ENCODE measurements at places on chromosomes 16 and 17.

DNA sequence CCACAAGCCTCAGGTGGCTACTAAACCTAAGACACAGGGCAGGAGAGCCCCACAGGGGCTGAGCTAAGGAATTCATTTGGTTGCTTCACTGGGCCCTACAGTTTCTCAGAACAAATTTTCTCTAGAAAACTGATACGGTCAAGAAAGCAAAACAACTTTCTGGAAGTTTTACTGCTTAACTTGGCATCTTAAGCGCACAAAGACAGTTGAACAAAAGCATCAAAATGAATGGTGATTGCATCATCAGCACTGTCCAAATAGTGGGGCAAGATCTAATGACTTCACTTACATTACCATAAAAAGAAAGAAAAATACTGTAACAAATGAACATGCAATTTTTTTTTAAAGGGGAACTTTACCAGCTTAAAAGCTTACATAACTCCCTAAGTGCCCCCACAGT is 47.6 kb downstream of the XPO6 start:
- DNase-seq = peak; percentile 85

GRCh38 chr16:3038256-3038655 is 1.5 kb upstream of the BICDL2 start:
- no peak for DNase-seq

- DNase-seq = no peak
Measured at GRCh38 chr17:78908426-78908825, 5.4 kb upstream of the CEP295NL start.

DNA sequence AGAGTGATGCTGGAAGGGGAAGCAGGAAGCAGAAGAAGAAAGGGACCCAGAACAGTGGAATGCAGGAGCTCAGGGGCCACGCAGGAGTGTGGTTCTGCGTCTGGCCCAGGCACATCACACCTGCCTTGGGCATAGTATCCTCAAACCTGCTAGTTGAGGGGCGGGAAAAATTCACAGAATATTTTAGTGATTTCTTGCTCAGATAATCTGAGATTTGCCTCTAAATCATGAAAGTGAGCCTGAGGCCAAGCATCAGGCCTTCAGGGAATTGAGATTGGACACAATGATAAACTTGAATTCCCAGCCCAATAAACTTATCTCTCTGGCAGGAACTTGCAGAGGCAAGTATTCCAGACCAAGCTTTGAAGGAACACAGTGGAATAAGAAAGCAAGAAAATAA is 48.5 kb upstream of the CCL2 start:
- DNase-seq = no peak

GRCh38 chr17:80716986-80717719 is 172.5 kb downstream of the RPTOR start:
- no peak for DNase-seq

GRCh38 chr17:7176841-7177190 is 2.4 kb downstream of the ASGR1 start:
- DNase-seq = no peak

DNA sequence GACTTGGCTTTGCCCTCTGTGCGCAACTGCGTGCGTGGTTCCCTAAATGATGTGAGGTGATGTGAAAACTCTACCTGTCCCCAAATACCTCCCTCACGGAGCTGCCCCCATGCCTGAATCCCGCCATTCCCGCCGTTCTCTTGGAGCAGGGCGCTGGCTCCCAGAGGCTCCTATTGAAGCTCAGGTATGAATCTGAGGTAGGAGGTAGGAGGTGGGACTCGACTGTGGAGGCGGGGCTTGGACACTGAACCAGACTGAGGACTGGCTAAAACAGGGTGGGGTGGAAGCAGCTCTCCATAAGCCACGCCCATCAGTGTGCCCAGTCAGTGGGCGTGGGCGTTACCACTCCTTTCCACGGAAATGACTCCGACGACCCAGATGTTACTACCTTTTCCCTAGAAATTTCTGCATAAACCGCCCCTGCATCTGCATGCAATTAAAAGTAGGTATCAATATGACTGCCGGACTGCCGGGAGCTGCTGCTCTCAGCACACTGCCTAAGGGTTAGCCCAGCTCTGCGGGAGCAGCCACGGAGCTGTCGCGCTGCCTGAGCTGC is 41.0 kb downstream of the FOXL1 start:
- DNase-seq = no peak

DNA sequence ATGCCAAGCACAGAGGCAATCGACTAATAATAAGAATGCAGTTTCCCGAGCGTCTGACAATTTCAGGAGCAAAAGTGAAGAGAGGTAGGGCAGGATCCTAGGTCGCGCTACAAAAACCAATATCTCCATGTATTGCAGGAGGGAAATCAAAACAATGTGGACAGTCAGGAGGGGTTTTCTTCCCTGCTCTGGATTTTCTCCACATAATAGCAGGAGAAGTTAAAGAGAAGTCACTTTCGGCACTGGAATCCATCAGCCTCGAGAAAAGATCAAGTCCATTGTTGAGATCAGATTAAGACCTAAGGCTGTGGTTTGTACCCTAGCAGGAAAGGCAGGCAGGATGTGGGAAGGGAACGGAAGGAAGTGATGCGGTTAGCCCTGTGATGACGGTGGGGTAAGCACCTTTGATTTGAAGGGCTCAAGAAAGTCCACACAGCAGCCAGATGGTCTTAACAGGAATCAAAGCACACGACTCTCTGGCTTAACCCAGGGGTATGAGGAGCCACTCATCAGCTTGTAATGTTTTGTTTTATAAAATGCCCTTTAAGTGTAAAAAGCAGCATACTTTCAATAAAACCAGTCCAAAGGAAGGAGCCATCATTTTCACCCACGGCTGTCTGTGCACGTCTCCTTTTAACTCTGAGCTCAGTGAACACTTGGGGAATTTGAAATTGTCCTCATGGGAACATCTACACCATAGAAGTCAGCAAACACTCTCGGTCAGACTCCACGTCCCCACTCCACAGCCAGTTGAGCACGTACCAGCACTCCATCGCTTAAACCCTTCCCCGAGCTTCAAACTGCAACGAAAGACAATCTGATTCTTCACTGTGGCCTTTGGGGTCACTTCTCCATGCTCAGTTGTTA is 15.8 kb upstream of the AKTIP start:
- peak; percentile 2 for DNase-seq

DNA sequence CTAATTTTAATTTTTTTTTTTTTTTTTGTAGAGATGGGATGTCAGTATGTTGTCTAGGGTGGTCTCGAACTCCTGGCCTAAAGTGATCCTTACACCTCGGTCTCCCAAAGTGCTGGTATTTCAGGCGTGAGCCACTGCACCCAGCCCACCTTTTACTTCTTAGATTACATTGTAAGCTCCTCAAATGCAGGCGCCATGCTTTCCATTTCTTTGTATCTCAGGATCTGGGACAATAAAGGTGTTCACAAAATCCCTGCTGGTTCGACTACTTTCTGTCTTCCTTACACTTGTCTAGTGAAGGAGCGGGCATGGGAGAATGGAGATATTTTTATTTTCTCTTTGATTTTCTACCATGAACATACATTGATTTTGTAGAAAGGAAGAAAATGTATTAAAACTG is 23.2 kb upstream of the C16orf74 start:
- no peak for DNase-seq

DNA sequence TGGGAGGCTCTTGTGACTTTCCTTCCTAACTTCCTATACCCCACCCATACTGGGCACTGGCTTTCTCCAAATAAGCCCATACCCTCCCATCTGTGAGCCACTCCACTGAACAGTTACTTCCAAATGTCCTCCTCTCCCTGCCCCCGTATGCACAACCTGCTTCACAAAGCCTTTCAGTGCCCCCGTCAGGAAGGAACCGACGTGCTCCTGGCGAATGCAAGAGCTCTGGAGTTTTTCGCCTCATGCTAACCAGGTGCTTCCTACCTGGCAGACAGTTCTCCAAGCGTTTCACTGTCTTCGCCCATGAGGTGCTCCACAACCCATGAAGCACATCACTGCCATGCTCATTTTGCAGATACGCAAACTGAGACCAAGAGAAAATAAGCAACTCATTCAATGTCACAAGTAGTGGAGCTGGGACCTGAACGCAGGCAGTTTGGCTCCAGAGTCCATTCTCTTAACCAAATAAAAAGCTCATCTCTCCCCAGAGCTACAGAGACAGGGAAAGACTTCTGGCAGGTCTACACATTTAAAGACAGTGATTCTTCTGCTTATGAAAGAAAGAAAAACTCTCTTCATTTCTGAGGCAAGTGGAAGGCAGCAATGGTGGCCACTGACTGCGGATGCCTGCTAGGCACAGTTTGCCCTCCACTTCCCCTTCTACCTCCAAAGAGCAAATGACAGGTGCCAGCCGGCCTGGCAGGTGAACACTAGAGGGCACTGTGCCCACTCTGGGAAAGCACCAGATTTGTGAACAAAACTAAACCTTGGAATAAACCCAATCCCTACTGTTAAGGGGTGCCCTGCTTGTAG is 23.8 kb downstream of the SPHK1 start:
- peak; percentile 24 for DNase-seq

DNA sequence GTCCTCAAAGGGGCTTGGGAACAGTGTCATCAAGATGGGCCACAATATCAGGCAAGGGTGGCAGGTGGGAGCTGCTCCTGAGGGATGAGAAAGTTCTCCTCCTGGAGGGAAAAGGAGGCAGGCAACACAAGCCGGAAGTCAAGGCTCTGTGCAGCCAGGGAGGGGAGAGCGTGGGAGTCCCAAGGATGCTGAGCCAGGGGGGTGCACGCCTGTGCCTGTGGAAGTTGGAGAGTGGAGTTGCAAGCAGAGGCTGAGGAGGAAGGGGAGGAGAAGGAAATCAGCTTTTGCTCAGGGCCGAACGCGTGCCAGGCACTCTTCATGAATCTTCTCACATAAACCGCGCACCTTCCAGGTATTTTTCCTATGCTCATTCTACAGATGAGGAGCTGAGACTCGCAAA is 7.4 kb upstream of the SLC13A2 start:
- DNase-seq = no peak

GRCh38 chr16:57252148-57252721 is 7.2 kb downstream of the ARL2BP start:
- no peak for DNase-seq

DNA sequence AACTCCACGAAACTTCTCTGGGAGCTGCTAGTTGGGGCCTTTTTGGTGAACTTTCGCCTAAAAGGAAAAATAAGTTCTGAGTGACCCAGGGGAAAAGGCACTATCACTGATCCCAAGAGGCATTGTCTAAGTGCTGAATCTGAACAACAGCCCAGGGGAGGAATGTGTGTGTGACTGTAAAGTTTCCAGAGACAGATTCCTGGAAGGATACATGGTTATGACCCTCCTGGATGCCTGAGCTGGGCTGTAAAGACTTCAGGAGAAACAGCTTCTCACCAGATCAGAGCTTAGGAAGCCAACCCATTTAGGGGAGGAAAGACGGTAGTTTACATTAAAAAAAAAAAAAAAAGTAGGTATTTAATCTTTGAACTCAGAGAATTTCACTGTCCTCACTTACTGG is 20.2 kb downstream of the HIGD1B start:
- no peak for DNase-seq

DNA sequence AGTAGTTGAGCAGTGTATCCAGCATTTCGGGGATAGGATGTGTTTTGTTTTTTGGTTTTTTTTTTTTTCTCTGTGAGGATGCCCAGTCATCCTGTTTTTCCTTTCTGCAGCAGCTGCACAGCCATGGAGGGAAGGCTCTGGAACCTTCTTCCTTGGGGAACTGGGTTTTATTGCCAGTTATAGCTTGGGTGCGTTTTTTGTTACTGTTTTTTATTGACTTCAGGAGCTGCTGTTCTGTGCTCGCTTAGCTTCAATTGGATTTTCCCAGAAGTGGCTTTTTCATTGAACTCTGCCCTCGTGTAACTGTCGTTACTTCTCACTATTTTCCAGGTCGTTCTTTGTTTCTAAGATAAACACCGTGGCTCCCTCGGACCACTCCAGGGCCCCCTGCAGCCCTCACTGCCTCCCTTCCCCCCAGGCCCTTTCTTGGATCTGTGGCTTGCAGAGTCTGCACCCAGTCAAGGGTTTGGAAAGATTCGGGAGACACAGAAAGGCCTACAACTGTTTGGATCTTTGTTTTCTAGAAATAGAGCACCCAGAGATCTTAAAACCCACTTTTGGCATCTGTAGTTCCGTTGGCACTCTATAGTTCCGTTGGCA is 119.7 kb upstream of the CACNG5 start:
- no peak for DNase-seq

GRCh38 chr16:83095941-83096692 is 469.3 kb downstream of the CDH13 start:
- DNase-seq = no peak

GRCh38 chr16:50812046-50812445 is 70.2 kb downstream of the CYLD start:
- no peak for DNase-seq

DNA sequence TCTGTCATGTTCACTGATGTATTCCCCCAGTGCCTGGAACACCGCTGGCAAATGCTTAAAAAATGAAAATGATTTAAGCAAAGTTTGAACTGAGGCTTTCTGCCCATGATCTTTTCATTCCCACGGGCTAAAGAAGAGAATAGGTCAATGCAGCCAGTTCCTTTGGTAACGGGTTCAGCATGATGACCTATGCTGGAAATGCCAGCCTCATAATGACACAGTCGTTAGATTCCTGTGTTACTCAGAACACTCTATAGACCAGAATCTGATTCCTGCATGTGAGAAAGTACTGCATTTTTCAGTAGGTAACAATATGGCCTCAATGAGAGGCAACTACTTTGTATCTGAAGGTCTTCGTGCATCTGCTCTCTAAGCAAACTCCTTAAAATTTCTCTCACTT is 19.1 kb upstream of the LIMD2 start:
- DNase-seq = no peak

DNA sequence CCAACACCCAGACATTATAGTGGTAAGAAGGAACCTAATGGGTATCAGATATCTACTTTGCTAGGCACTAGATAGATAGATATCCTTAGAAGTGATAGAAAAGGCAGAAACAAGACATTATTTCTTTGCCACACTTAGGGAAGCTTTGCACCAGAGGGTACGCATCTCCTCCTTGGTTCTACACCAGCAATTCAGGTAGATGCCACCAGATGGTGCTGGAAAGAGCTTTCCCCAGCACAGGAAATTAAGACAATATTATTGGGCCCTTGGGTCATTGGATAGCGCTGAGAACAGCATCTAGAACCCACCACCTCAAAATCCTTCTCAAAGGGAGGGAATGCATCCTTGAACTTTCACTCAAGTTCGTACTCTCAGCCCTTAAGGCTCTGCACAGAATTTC is 173.8 kb upstream of the CCL2 start:
- no peak for DNase-seq

DNA sequence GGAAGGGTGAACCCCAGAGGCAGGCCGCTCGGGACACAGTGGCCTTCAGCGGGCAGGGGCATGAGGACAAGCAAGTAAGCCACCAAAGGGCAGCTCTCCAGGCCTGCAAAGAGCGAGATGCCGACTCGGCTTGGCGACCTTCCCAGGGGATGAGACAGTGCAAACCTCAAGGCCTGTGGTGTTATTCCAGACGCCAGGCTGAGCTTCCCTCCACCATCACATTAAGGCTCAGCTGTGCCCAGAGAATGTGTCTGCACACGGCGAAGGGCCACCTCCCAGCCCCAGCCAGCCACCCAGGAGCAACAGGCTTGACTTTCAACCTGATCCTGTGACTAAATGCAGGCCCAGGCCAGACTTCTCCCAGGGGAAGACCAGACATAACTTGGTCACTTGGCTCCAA is 251.4 kb downstream of the SOX9 start:
- DNase-seq = no peak

- no peak for DNase-seq
Measured at GRCh38 chr17:2808367-2809335, 12.4 kb downstream of the RAP1GAP2 start.

GRCh38 chr16:51163894-51164566 is 13.0 kb upstream of the SALL1 start:
- DNase-seq = no peak

Data from inflammatory macrophage treated with lipopolysaccharide for 4 hours (primary cell).